ENCODE measurements at places on chromosomes 16 and 17.

DNA sequence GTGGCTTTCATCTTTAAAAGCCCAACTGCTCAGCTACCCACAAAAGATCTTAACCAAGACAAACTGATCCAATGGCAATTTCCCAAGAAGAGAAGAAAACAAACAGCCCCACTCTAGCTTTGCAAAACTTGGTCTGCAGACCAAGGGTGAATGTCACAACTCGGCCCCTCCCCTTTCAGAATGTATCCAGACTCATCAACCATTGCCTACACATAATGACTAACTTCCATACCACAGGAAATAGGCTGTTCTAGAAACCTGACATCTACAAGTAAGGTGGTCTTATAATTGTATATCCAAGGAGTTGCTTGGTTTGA, 16.0 kb downstream of the DCUN1D3 start:
- no peak for DNase-seq

DNA sequence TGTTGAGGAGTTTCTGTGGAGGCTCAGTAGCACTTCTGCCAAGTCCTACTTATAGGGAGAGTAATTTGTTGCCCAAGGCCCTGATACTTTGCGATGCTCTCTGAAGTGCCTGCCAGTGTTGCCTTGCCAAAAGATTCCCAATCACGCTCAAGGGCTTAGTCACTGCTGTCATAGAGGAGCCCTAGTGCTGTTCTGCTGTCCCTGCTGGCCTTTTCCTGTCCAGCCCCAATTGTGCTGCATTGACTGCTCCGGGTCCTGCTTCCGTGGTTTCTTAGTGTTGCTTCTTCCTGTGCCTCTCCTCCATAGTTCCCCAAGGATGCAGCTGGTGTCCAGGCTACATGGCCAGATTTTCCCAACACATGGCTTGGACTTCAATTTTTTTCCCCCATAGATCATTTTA, 13.9 kb downstream of the NUP93 start:
- no peak for DNase-seq

DNA sequence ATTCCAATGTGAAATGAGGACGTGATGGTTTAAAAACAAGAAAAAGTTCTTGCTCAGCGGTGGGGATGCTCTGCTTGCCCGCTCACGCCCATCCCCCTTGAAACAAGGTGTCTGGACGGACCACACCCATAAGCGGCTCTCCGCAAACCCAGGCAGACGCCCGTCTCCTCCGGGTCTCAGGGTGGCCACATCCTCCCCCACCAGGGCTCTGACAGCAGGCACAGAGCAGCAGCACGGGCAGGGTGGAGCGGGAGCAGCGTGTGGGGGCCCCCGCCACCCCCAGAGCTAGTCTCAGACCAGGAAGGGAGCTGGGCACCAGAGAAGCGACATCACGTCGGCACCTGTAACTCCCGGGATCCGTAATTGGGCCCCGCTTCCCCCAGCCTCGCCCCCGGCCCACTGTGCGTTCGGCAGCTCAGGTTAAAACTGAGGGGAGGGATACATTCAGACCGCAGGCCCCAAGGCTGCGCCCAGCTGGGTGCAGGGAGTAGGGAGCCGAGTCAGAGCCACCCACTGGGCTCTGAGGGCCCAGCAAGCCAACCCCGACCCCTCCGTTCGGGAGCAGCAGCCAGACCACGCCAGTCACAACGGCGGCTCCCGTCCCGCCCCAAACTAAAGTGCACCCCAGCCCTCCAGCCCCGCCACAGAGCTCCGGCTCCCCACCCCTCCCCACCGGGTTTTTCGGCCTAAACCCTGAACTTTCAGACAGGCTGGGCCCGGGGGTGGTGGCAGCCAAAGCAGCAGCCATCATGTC, 22.0 kb downstream of the CLUH start:
- no peak for DNase-seq

GRCh38 chr17:69468207-69468606, 53.7 kb downstream of the MAP2K6 start:
- DNase-seq, result no peak

GRCh38 chr16:7651803-7652570, 319.3 kb downstream of the RBFOX1 start:
- DNase-seq, result no peak

- DNase-seq, result no peak
Measured at GRCh38 chr17:78875363-78876093, 27.5 kb downstream of the CEP295NL start.

GRCh38 chr17:17126131-17127110, 79.7 kb downstream of the PLD6 start:
- DNase-seq, result no peak

Measured in AG09309 (cell line).